ENCODE measurements at places on chromosomes 11 and 22.

- no peak for DNase-seq
These were observed 75.5 kb downstream of the ENTHD1 start for GRCh38 chr22:39818094-39818493.

DNA sequence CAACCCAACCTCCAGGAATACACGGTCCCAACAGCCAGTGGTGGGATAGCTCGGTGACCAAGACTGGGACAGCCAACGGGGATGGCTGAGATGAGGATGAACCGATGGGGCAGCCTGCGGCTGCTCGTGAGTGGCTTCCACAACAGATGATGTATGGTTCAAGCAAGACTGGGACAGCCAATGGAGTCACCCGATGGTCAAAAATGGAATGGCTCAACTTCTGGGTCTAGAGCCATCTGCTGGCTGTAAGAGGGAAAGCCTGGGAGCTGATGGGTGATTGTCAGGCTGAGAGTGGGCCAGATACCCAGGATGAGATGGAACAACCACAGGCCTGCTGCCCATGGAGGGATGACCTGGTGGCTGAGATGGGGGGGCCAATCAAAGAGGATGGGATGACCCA, 35.5 kb downstream of the SYT7 start:
- DNase-seq, result no peak

GRCh38 chr22:43853328-43853931, 8.9 kb downstream of the SULT4A1 start:
- DNase-seq, result no peak

- DNase-seq, result peak; percentile 43
These were observed 468 bp downstream of the PATL1 start for GRCh38 chr11:59668188-59668949.

GRCh38 chr22:37659066-37659896, 758 bp downstream of the PDXP start:
- no peak for DNase-seq

All from stimulated activated CD8-positive, alpha-beta memory T cell treated with anti-CD3 and anti-CD28 coated beads, Interleukin-15, amount 100 ng/mL, for 24 hours (primary cell).